ENCODE measurements at places on chromosomes 16 and 17.

GRCh38 chr16:65884018-65884417, 482.5 kb upstream of the CDH5 start:
- DNase-seq: no peak

DNA sequence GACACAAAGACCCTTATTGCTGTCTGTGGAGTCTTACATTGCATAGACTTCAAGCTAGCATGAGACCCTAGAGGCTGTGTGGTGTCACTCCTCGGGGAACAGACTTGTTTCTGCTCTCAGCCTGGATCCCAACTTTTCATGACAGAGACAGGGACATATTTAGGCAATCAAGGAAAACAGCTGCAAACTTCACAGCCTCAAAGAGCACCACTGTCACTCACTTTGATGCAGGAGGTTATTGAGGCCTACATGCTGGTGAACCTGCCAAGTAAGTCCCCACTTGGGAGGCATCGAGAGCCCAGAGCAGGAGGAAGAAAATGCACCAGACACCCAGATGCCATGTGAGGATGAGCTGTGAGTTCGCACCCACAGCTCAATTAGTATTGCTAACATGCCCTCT, 10.3 kb downstream of the CBLN1 start:
- DNase-seq: no peak

- no peak for DNase-seq
These were observed 175.8 kb downstream of the C16orf95 start for GRCh38 chr16:87141402-87141801.

DNA sequence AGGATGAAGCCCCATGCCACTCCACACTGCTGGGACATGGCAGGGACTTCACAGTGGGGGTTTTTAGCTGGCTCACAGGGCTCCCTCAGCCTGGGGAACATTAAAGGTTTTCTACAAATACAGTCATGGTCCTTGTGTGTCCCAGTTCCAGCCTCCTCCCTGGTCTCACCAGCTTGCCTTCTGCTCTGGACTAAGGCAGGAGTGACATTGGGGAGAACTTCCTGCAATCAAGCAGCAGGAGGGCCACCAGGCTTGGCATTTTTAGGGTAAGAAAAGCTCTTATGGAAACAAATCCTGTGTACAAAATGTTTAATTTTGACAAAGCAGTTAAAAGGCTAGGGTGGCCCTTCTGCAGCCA, 1.9 kb downstream of the PARD6A start:
- no peak for DNase-seq

DNA sequence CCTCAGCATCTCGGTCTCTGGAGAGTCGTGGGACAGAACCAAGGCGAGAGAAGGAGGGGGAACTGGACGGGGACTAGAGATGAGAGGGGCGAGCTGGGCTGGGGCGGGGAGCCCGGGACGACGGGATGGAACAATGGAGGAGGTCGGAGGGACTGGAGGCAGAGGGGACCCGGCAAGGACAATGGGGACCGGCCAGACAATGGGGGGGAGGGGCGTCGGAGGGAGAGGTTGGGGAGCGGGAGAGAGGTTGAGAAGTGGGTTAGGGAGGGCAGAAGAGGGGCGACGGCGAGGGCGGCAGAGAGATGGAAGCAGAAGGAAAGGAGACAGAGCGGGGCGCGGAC, 719 bp downstream of the NGFR start:
- no peak for DNase-seq

DNA sequence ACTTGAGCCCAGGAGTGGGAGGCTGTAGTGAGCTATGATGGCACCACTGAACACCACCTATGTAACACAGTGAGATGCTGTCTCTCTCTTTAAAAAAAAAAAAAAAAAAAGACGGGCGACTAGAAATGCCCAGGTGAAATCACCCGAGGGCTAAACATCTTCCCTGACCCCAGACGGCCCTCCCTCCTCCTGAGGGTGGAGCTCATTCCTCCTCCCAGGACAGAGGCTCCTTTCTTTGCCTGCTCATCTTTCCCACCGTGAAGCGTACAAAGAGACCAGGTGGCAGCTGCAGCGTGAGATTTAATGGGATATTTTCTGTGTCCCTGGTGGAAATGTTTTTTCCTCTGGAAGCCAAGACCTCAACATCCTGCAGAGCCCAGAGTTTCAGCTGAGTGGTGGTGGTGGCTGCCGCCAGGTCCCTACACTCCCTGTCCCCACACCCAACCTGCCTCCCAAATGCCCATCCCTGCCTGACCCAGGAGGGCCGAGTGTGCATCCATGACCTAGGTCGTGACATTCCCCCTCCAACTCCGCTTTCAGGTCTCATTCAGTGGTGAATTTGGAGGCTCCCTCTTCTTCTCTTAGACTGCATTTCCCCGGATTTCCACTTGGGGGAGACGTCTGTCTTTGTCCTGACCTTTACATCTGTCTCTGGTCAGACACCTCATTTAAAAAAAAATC, 14.4 kb upstream of the GPRC5B start:
- peak; percentile 49 for DNase-seq

DNA sequence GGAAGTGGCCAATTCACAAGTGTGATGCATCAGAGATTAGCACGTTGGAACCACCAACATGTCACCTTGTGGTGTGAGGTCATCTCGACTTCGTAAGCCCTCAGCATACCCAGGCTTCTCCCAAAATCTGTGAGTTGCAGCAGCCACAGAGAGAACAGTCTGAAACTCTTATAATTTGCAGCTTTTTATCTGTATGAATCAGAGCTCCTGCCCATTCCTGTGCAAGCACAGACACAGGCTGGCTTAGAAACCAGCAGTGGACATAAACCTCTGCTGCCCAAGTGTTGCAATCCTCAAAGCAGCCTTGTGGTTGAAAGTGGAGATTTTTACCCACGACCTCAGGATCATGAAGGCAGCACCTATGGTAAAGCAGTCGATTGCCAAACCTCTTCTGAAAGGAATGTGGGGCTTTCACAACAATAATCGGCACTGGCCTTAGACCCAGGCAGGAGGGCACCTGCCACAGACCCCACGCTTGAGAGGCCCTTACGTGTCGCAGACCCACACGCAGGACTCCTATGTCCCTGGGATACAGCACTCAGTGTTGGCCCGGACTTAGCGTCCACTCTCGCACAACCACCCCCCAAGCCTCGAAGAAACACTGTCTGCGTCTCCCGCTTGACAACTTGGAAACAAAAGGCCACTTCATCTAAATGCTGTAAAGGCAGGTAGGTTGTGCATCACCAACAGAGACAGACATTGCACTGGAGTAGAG, 24.5 kb upstream of the OSGIN1 start:
- DNase-seq: no peak

DNA sequence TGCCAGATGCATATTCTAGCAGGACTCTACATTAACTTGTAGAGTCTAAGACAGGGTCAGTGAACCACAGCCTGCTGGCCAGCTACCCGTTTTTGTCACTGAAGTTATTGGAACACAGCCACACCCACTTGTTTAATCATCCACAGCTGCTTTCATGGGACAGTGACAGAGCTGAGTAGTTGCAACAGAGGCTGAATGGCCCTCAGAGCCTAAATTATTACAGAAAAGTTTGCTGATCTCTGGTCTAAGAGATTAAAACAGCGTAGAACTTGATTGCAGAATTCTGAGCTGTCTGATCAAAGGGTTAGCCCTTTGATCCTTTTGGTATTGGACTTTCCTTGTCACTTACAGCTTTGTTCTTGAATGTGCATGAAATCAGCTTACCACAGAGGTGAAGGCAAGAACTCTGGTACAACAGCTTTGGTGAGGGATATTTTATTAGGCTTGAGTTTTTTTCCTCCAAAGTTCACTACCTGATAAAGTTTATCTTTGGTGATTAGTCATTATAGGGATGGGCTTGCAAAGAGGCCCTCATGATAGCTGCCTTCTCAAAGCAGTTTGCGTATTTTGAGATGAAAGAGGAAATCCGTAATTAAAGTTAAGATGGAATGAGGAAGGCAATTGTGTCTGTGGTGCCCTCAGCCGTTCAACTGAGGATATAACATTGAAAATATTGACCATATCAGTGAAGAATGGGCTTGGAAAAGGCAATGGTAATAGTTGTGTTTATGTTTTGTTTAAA, 23.6 kb downstream of the ALDH3A2 start:
- no peak for DNase-seq

DNA sequence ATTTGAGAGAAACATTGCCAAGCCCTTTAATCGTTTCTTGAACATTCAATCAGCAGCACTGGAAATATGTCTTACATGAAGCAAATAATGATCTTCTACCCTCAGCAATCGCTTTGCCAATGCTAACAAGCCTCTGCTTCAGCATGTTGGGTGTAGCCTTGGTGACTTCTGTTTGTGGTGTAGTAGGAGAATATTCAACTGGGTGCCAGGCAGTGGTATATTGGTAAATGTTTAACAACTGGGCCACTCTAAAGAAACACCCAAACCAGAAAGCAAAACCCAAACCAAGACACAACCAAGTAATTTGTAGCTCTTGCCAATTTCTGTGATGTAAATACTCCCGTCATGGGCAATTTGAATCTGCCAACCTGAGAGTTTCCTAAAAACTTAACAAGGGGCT, 9.7 kb downstream of the CDH13 start:
- no peak for DNase-seq

DNA sequence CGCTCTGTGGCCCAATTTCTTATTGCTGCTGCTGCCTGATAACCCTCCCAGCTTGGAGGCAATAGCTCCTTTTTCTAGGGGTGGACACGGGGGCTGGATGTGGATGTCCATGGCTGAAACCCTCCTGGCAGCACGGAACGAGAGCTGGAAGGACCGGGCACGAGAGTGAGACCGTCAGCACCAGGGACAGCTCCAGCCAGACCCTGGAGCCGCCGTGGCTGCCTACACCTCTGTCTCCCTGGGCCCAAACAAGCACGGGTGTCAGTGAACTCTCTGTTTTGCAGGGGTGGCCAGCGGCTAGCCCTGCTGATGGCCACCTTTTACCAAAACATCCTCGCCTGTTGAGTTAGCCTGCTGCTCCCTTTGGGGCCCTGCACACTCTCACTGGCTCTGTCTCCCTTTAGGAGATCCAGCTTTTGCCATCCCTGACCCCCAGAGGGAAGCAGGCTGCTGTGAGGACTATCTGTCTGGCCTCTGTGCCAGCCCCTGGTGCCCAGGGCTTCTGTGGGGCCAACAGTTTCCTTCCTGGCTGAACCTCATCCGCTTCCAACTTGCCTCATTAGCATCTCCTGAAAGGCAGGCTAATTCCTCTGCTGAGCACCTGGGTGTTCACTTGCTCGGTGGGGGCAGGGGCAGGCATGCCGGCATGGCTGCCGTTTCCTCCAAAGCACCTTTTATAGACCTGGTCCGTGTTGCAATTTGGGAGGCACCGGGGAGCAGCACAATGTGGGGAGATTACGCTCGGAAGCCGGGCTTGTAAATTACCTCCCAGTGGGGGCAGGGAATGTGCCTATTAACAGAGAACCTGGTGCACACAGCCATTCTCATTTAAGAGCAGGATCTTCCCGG, 118.1 kb downstream of the ENGASE start:
- no peak for DNase-seq

DNA sequence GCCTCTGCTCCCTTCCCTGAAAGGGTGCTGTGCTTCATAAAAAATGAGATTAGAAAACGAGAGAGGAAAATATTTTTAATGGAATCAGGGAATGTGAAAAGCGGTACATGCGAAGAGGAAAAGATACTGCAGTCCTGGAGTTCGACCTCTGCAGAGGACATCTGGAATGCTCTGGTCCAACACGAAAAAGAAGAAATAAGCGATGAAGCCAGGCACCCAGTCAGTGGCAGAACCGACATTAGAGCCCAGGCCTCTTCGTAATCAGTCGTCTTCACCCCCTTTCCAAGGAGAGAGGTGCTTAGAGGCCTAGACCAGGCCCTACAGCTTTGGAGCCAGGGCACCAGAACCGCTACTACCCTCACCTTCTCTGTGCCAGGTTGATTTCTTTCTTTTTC, 459 bp upstream of the MARCHF10 start:
- DNase-seq: no peak

DNA sequence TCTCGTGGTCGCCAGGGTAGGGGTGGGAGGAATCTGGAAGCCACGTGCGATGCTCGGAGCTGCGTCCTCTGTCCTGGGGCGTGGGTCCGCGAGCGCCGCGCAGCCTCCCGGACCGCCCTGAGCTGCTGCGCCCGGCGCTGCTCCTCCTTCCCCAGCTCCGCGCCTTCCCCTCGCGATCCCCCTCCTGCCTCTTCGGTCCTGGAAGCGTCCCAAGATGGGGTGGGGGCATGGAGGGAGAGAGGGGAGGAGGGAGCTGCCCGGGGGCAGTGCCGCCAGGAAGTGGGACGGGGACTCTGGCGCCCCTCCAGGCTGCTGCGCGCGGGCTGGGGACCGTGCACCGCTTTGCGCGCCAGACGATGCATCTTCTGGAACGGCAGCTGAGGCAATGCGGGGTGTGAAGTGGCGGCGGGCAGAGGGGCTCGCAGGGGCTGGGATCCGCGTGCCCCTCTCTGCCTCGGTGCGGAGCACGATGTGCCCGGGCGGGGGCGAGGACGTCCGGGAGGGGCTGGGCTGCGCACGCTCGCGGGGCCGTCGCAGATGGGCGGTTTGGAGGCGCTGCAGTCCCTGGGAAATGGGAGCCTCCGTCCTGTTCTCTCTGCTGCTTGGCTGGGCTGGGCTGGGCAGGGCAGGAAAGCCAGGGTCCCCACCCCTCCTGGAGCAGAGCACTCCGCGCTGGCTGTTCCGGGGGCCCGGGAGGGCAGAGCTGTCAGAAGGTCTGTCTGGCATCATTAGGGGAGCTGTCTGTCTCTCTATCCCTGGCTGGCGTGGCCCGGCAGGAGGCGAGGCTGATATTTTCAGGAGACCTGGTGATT, 388.0 kb downstream of the SEC14L1 start:
- no peak for DNase-seq

- DNase-seq: no peak
These were observed 49.0 kb upstream of the AKAP1 start for GRCh38 chr17:57035971-57036481.

- no peak for DNase-seq
These were observed 4.3 kb downstream of the EVI2B start for GRCh38 chr17:31309556-31309955.

GRCh38 chr17:59964482-59965328, at the start of gene RNFT1:
TSS of gene RNFT1 (minus strand) at chr17:59964740. CDS start at chr17:59964663, 77 bp downstream.
- DNase-seq: peak; percentile 84

GRCh38 chr16:49688036-49688697, 167.7 kb downstream of the ZNF423 start:
- no peak for DNase-seq

- no peak for DNase-seq
These were observed 433.7 kb downstream of the KIF2B start for GRCh38 chr17:54256401-54256929.

DNA sequence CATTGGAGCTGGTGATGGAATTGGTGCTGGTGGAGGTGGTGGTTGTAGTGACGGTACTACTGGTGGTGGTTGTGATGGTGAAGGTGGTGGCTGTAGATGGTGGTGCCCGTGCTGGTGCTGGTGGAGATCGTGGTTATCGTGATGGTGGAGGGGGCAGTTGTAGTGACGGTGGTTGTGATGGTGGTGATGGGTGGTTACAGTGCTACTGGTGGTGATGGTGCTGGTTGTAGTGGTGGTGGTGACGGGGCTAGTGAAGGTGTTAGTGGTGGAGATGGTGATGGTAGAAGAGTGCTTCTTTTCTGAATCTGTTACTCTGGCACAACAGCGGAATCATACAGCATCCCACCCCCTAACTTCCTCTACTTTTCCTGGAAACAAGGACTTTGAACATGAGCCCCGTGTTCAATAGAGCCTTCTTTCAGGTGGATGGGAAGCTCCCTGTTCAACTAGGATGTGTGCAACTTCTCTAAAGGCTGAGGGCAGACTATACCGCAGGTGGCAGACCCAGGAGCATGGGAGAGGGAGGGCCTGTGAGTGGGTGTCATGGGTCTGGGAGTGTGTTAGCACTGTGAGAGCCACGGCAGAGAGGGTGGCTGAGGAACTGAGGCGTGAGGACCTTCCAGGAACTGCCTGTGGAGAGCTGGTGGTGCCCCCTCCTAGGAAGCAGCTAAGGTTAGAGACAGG, 8.2 kb downstream of the TBX21 start:
- no peak for DNase-seq

All from GM12891 (cell line).